NCI-H1436 (cell line): ENCODE measurements at places on chromosomes 16 and 17.

GRCh38 chr17:14308965-14309879 is 8.3 kb downstream of the HS3ST3B1 start:
- DNase-seq: no peak

DNA sequence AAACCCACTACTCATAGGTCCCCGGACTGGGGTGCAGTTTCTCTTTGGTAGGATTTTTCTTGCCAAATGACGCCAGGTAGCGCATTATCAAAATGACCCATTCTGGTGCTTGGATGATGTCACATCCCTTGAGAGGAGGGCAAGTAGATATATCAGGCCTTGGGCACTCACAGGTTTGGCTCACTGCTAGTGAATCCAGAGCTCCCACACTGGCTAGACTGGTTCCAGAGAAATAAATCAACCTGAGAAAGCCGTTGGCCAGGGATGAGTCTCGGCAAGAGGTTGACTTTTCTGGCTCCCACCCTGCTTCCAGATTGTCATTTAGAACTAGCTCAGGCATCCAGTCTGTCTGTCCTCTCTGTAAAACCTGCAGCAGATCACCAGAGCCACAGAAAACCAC is 188.4 kb upstream of the MAF start:
- DNase-seq: no peak

DNA sequence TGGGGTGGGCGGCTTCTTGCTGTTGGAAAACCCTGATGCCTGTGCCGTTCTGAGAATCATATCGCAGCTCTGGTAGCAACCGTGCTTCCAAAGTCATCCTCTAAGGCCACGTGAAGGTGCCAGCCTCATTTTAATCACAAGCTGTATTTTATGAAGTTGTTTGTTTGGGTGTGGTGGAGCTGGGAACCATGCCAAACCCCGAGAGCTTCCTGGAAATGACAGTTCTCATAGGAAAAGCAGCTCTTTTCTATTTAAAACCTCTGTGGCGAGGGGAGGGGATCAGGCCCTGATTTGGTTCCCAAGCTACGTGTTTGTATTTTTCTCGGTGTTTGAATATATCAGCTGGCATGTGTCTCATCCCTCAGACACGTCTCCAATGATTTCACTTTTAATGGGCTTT is 21.7 kb downstream of the KNOP1 start:
- peak; percentile 59 for DNase-seq

GRCh38 chr17:17921192-17922069 is 50.8 kb downstream of the TOM1L2 start:
- DNase-seq: no peak

- DNase-seq: no peak
These were observed 19.7 kb upstream of the PIK3R5 start for GRCh38 chr17:8985054-8985701.

GRCh38 chr17:63293323-63294075 is 152.6 kb downstream of the CYB561 start:
- no peak for DNase-seq
